ENCODE measurements at places on chromosomes 2 and 18. TPM values are rescaled to one million over a fixed set of nuclear protein-coding genes. Genes with fewer than 3 reads are reported as not detected.

The MTCL1 gene
- 11.8 TPM for total RNA-seq

The LYPD6 gene
- total RNA-seq = 0.56 TPM

The POTEI gene
- total RNA-seq = not detected

The APOB gene
- not detected for total RNA-seq

The INPP5D gene
- total RNA-seq = 24.9 TPM

The HTR2B gene
- not detected for total RNA-seq

The MPP4 gene
- 0.35 TPM for total RNA-seq

The B4GALT6 gene
- 1.8 TPM for total RNA-seq

The KYNU gene
- 24.9 TPM for total RNA-seq

The NCKAP5 gene
- 1.8 TPM for total RNA-seq

The PLA2R1 gene
- total RNA-seq = 2.1 TPM

The NOSTRIN gene
- 0.42 TPM for total RNA-seq

The MARCO gene
- total RNA-seq = not detected

The CHRNG gene
- not detected for total RNA-seq

The REEP1 gene
- not detected for total RNA-seq

The TEKT4 gene
- total RNA-seq = not detected

The ZNF516 gene
- 21.4 TPM for total RNA-seq

The NLRC4 gene
- not detected for total RNA-seq

The FEV gene
- total RNA-seq = not detected

The GPR75 gene
- 0.78 TPM for total RNA-seq

The ANKRD29 gene
- total RNA-seq = 4.0 TPM

Measured in airway epithelial cell (primary cell).